ENCODE measurements at places on chromosomes 13 and 19. TPM values are rescaled to one million over a fixed set of nuclear protein-coding genes. Genes with fewer than 3 reads are reported as not detected.
A peak's percentile ranks its signal among the peaks of the same experiment; 100 is the strongest.

DNA sequence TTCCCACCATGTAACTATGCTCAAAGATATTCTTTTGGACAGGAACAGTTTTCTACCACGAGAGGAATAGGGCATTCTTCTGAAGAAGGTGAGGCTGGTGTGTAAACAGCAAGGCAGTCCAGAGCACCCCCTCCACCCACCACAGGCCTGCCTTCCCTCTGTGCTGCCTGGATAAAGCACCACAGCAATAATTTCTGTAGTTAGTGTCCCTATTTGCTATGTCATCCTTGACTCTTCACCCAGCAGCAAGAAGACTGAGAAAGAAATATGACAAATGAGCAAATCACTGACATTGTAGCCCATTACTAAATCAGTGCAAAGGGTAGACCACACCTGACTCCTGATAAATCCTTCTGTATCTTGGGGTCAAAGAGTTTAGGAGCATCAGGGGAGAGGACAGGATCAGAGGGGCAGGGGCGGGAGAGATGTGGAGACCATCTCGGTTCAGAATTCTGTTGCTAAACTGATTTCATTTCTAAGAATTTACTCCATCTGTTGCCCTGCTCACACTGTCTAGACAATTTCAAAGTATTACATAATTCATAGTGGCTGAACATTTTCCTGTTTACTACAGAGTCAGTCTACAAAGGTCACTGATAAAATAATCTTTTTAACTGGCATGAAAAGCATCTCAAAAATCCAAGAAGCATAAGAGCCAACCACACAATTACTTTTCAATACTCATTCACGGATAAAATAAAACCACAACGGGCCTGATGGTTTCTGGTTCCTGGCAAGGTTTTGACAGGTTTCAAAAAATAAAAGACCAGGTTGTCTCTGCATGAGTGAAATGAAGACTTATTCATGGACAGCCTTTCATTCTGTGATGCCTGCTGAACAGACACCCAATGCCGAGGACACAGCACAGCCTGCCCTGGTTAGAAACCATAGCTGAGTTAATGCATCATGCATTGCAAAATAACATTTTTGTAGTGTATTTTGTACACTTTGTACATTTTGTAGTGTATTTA, 88.4 kb upstream of the IRS2 start:
- no peak for DNase-seq

GRCh38 chr19:45395821-45396617, 8.8 kb downstream of the PPP1R13L start:
- no peak for DNase-seq

DNA sequence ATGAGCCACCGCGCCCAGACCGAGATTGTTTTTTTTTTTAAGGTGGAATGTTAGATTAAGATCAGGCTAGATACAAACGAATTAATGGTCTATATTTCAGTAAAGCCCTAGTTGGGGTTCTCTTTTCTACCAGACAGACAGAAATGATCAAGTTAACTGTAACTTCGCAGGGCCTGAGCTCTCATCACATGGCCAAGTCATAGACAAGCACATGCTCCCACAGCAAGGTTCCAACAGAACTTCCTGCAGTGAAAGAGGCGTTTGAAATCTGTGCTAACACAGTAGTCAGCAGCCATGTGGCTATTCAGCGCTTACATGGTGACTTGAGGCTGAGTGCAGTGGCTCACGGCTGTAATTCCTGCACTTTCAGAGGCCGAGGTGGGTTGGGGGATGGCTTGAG, 34.7 kb upstream of the SEMA6B start:
- no peak for DNase-seq

GRCh38 chr13:27842571-27842970, 50.3 kb downstream of the GSX1 start:
- DNase-seq: no peak

DNA sequence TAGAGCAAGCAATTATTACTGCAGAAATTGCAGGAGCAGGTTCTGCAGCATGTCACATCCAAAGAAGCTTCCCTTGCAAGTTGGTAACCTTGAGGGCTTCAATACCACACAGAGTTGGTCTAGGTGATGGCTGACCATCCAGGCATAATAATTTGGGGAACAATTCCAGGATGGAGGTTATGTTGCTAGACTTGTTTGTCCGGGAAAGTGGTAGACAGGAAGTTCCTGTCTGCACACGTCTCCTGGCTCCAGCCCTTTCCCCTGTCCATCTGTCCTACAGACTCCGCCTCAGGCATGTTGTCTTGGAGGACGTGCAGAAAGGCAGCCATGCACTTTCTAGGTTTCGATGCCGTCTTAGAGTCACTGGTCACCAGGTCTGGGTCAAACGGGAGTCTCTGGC, 26.0 kb downstream of the DPRX start:
- DNase-seq: no peak

- peak; percentile 45 for DNase-seq
These were observed 13.2 kb downstream of the NCAN start for GRCh38 chr19:19224852-19225494.

SPIB gene
- total RNA-seq: not detected

MCF2L gene
- total RNA-seq: 30.9 TPM

DENND1C gene
- total RNA-seq: 0.63 TPM

IL11 gene
- total RNA-seq: 11.6 TPM
